ENCODE measurements at places on chromosomes 3 and 15.

DNA sequence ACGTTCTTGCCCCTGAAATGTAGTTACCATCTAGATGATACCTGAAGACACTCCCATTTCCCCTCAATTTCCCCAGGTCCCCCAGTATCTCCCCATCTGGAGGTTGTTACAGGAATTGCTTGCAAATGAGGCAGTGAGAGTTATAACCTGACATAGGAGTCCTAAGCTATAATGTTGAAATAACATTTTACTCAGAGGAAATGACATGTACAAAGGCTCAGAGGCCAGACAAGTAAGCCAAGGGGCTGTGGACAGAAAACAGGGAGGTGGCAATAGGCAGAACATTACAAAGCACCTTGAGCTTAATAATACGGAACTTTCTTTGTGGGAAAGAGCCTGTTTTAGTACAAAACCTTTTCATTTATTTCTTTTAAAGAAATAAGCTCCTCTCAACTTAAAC lies 171.9 kb downstream of the FRMD5 start:
- DNase-seq: no peak

DNA sequence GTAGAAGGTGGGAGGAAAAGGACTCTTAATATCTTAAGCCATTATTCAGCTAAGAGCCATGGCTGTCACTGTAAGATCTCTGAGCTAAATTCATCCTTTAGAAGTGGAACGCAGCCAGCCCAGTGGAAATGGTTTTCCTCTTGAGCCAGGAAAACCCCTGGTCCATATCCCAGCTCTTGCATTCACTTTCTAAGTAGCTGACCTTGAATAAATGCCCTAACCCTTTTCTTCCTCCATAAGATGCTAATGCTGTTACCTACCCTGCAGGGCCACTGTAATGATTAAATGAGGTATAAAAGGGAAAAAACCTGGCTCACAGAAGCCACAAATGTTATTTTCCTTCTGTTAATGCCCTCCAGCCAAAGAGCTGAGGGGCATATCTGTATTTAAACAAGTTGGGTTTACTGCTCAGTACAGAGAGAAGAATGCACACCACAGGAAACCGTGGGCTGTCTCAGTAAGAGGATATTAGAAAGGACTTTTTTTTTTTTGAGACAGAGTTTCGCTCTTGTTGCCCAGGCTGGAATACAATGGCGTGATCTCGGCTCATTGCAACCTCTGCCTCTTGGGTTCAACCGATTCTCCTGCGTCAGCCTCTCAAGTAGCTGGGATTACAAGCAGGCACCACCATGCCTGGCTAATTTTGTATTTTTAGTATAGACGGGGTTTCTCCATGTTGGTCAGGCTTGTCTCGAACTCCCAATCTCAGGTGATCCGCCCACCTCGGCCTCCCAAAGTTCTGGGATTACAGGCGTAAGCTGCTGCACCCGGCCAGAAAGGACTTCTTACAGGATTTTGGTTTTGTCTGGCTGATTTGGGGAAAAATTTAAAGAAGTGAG lies 6.8 kb downstream of the UBL7 start:
- DNase-seq: peak; percentile 28

- peak; percentile 73 for DNase-seq
Measured at GRCh38 chr3:123449102-123449996, 459 bp upstream of the ADCY5 start.

DNA sequence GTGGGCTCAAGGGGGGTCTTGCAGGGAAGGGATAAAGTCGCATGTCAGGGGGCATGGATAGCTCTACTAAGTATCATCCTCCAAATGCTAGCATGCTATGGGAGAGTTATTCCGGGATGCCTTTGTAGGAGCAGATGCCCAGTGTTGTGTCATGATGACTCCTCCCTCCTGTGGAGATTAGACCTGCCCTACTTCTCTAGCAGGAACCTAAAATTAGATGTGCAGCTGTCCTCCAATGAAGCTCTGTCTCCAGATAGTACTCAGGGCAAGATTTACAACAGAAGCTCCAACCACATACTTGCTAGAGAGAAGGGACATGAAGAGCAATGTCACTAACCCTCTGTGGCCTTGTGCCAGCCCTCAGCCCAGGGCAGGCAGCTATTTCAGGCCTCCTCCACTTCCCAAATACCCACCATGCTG lies 82.5 kb downstream of the AGBL1 start:
- DNase-seq: peak; percentile 55

- no peak for DNase-seq
Measured at GRCh38 chr3:12830785-12831156, 10.6 kb downstream of the RPL32 start.

DNA sequence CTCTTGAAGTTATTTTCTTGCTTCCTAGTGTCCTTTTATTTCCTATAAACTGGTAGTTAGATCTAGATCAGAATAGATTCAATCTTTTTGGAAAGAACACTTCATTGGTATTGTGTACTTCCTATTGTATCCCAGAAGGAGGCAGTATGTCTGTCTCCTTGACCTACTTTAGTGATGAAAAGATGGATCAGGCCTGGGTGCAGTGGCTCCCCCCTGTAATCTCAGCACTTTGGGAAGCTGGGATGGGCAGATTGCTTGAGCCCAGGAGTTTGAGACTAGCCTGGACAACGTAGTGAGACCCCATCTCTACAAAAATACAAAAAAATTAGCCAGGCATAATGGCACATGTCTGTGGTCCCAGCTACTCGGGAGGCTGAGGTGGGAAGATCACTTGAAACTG lies 12.0 kb downstream of the BSN start:
- DNase-seq: no peak

- no peak for DNase-seq
Measured at GRCh38 chr3:112027826-112028225, 6.7 kb upstream of the TMPRSS7 start.

- no peak for DNase-seq
Measured at GRCh38 chr3:161682715-161683114, 186.1 kb downstream of the OTOL1 start.

DNA sequence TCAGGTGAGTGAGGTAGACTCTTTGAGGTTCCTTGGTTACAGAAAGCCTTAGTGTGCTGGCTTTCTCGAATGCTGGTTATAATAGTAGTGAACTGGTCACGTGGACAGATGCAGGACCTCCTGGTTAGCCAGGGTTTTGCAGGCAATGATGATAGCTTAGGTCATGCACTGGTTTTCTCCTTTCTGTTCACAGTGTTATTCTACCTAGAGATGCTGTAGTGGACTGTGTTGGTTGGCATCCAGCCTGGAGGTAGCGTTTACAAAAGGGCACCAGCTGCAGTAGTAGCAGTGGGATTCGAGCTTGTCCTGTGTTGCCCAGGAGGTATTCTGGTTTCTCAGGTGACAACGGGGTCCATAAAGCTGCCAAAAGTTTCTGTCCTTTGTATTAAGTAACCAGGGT lies 27.0 kb downstream of the PCCB start:
- no peak for DNase-seq

DNA sequence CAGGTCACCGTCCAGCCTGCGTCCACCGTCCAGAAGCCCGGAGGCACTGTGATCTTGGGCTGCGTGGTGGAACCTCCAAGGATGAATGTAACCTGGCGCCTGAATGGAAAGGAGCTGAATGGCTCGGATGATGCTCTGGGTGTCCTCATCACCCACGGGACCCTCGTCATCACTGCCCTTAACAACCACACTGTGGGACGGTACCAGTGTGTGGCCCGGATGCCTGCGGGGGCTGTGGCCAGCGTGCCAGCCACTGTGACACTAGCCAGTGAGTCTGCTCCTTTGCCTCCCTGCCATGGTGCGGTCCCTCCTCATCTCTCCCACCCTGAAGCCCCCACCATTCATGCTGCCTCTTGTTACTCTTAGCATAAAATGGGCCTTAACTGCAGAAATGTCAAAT lies 39.2 kb downstream of the BOC start:
- no peak for DNase-seq

GRCh38 chr3:42736081-42736480 lies 33.5 kb upstream of the HHATL start:
- DNase-seq: no peak

GRCh38 chr15:94576889-94577533 lies 345.6 kb downstream of the MCTP2 start:
- DNase-seq: no peak

DNA sequence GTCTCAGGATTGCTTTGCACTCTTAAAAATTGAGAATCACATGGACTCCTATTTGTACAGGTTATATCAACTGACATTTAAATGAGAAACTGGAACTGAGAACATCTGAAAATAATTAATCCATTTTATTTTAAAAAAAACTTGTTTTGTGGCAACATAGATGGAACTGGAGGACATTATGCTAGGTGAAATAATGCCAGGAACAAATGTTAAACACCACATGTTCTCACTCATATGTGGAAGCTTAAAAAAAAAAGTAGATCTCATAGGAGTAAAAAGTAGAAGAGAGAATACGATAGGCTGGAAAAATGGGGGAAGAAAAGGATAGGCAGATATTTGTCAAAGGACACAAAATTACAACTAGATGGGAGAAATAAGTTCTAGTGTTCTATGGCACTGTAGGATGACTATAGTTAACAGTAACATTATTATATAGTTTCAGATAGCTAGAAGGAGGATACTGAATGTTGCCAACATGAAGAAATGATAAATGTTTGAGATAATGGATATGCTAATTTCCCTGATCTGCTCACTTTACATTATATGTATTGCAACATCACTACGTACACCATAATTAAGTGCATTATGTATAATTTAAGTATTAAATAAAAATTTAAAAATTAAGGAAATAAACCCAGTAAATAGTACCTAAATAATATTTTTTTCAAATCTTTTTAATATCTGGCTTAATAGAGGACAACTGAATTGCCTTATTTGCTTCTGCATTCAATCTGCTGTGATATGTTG lies 100.5 kb upstream of the TSPAN3 start:
- DNase-seq: no peak

GRCh38 chr3:72427624-72428023 lies 420.6 kb downstream of the SHQ1 start:
- no peak for DNase-seq

- DNase-seq: no peak
Measured at GRCh38 chr3:85821130-85821756, 862.5 kb downstream of the CADM2 start.

- DNase-seq: no peak
Measured at GRCh38 chr3:152662157-152662556, 172.8 kb upstream of the P2RY1 start.

- DNase-seq: no peak
Measured at GRCh38 chr3:130671545-130672312, 74.9 kb downstream of the PIK3R4 start.

DNA sequence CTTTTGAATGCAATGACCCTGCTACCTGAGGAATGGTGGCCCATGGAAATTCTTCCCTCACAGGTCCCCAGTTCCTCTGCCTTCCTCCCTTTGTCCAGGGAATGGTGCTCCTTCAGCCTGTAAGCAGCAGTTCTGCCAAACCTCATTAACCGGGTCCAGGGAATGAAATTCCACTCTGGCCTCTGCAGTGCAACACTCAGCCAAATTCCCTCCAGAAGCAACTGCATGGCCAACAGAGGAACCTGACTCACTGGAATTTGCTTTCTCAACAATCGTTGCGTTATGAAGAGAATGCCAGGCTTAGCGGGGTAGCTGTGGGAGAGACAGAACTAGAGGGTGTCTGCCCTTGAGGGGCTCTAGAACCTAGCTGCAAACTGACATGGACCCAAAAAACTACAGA lies 449.4 kb upstream of the PROK2 start:
- peak; percentile 81 for DNase-seq

DNA sequence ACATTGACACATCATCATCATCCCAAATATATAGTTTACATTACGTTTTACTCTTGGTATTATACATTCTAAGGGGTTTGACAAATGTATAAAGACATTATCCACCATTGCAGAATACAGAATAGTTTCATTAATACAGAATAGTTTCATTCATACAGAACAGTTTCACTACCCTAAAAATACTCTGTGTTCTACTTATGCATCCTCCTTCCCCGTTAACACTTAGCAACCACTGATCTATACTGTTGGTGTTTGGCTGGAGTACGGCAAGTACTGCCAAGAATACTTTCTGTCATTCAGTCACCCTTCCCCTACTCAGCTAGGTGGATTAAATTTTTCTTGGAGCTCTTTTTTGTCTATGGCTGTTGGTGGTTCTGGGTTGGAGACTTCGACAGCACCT lies 33.4 kb downstream of the LEKR1 start:
- DNase-seq: no peak

DNA sequence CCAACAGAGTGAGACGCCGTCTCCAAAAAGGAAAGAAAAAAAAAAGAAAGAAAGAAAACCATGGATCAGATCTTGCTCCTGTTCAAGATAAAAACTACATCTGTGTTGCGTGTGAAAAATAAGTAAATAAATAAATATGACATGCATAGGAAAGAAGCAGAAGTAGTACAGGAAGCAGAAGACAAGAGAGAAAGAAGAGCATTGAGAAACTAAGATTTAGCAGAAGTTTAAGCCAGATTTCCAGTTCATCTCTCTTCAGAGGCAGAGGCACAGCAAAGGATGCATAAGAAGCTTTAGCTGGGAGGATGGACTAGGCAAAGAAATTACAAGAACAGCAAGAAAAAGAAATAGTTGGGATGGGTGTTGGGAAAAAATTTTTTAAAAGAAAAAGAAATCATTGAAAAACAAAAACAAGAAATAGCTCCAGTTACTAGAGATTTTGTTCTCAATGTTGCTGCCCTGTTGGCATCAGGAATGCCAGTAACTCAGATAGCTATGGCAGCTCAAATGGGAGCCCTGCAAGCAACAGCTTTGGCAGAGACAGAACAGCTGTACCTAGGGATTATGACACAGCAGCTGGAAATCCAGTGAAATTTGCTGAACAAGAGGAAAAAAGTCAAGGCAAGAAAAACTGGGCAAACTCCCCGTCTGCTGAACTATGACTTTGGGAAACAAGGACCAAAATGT lies 17.3 kb downstream of the AP3S2 start:
- DNase-seq: no peak

- DNase-seq: peak; percentile 65
Measured at GRCh38 chr3:66816090-66816761, 181.9 kb upstream of the KBTBD8 start.

GRCh38 chr3:111874177-111874820 lies 15.2 kb downstream of the PHLDB2 start:
- DNase-seq: no peak

GRCh38 chr3:194884649-194885315 lies 199.1 kb downstream of the FAM43A start:
- no peak for DNase-seq

DNA sequence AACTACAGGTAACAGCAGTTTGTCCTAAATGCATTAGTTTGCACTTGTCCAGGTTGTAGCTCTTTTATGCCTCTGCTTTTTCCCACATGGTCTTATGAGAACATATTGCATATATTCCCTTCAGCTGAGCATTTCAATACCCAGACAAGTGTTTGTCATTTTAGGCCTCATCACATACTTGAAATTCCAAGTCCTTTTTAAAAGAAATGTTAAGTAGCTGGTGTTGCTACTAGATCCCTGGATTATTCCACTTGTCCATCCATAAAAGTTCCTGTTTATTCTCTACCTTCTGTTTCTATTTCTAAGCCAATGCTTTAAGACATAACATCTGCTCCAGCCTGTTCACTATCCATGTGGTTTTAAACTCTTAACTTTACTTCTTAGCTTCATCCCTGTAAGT lies 128.4 kb downstream of the NECTIN3 start:
- DNase-seq: no peak

GRCh38 chr3:138359919-138360868 lies 11.8 kb downstream of the MRAS start:
- no peak for DNase-seq

- DNase-seq: peak; percentile 55
Measured at GRCh38 chr3:64353226-64353625, 128.0 kb upstream of the PRICKLE2 start.

Data from muscle of back (tissue), 13 donors.